ENCODE measurements at places on chromosomes 2 and 18.

- DNase-seq: no peak
These were observed 73.2 kb downstream of the LRRFIP1 start for GRCh38 chr2:237700512-237701032.

DNA sequence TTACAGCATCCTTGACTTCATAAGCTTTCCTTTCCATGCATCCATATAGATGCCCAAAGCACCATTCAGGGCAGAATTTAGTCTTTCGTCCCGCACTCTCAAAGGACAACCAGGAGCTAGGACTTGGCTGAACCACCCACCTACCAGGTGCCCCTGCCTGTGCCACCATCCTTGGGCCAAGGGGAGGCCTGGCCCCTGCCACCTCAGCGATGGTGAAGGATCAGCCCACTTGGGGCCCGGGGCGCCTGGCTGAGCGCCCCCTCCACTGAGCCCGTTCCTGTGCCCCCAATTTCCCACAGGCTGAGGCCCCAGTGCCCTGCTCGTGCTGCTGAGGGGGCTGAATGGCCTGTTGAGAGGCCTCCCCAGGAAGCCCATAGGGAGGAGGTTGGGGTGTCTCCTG is 33.3 kb upstream of the ALPP start:
- no peak for DNase-seq

GRCh38 chr18:42477267-42477666 is 522.2 kb downstream of the PIK3C3 start:
- no peak for DNase-seq

GRCh38 chr2:168566974-168567665 is 111.0 kb downstream of the CERS6 start:
- no peak for DNase-seq

GRCh38 chr2:237503201-237503600 is 16.1 kb downstream of the MLPH start:
- DNase-seq: no peak

GRCh38 chr18:46211816-46212215 is 107.6 kb downstream of the HAUS1 start:
- DNase-seq: no peak

GRCh38 chr2:157264099-157264498 is 6.6 kb downstream of the GALNT5 start:
- DNase-seq: no peak

GRCh38 chr2:101946372-101947039 is 45.3 kb upstream of the IL1R2 start:
- no peak for DNase-seq

DNA sequence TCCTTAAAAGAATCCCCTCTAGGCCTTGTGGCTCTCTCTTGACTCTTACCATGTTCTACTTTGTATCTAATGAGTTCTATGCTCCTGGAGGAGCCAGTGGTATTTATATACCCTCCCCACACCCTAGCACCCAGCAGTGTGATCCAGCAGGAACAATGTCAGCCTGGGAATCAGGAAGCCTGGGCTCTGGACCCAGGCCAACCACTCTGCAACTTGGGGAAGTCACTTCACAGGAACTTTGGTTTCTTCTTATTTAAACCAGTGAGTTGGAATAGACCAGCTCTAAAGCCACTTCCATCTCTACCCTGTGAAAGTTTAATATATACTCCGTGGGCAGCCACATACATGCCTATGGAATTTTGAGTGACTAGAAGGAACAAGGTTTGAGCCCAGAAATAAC is 11.6 kb upstream of the SPTBN1 start:
- DNase-seq: no peak

DNA sequence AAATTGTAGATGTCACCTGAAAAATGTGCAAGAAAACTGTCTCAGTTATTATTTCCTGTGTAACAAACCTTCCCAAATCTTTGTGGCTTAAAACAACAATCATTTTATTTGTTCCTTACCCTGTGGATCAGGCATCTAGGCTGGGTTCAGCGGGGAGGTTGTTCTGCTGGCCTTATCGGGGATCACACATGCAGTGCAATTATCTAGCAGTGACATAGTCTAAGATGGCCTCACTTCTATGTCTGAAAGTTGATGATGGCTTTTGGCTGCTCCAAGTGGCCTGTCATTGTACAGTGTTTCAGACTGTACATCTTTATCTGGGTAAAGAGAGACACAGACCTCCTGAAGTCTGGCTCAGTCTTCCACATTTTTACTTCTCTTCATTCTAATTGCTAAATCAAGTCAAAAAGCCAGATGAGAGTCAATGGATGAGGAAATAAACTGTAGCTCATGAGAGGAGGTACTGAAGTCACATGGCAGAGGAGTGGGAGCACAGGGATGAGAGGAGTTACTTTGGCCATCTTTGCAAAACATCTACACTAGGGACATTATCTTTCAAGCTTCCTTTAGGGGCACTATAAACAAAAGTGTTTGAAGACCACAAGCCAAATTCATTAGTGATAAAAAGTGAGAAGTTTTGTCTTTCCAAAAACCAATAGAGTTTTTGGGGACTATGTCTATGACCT is 243.1 kb upstream of the CCDC68 start:
- DNase-seq: no peak

GRCh38 chr2:144143294-144144151 is 376.4 kb downstream of the ZEB2 start:
- DNase-seq: no peak

DNA sequence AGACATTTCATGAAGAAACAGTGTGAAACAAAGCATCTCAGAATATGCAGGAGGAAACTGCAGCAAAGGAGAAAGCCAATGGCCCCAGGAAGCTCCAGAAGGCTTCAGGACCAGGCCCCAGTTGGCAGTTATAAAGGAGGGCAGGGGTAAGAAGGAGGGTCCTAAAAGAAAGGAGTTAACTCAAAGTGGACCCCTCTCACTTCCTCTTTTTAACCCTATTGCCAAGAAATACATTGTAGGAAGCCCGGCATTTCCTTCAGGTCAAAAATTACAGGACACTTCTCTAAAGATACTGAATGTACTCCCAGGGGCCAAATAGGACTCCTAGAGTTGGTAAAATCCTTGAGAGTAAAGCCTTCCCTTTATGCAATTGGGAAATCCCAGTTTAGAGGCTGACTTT is 77.1 kb upstream of the TGFA start:
- no peak for DNase-seq

DNA sequence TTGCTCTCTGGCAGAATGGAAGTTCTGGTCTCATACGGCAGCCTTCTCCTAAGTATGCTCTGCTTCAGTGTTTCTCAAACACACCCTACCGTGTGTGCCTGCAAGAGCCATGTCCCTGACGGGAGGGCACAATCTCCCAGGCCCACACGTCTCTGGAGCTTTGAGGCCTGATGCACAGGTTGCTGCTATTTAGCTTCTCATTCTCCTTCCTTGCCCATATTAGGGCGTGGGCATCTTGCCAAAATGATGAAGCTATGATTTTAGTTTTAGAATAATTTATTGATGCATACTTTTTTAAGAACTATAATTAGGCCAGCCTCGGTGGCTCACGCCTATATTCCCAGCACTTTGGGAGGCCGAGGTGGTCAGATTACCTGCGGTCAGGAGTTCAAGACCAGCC is 107.9 kb downstream of the RNF144A start:
- no peak for DNase-seq

DNA sequence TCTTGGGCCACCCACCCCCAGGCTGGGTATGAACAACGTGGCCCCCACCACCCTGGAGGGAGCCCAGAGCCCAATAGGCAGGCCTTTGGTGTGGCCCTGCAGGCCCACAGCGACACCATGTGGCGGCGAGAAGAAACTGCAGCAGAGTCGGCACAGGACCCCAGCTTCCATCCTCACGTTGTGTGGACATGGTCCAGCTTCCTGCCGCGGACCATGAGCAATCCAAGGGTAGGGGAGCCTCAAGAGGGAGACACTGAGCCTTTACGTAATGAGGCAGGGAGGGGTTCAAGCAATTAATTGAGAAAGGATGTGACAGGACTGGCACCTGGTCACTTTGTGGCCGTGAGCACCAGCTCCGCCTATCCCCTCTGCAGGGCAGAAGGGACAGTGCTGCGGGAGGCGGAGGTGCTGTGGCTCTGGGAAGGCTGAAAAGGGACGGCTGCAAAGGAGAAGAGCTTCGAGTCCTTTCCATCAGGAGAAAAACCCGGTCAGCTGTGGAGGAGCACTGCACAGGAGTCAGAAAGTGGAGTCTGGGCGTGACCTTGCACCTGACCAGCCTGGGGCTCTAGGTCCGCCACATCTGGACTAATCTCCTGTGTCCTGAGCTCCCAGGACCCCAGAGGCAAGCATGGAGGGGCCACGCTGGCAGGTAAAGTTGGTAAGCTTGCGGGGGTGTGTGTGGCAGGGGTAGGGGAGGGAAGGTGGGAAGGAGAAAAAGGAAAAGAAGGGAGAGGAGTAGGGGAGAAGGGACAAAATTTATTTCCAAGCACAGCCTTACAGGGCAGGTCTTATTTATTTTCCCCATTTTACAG is 44.9 kb downstream of the TMEM37 start:
- DNase-seq: no peak

GRCh38 chr18:47323158-47323557 is 71.7 kb upstream of the SKOR2 start:
- no peak for DNase-seq

DNA sequence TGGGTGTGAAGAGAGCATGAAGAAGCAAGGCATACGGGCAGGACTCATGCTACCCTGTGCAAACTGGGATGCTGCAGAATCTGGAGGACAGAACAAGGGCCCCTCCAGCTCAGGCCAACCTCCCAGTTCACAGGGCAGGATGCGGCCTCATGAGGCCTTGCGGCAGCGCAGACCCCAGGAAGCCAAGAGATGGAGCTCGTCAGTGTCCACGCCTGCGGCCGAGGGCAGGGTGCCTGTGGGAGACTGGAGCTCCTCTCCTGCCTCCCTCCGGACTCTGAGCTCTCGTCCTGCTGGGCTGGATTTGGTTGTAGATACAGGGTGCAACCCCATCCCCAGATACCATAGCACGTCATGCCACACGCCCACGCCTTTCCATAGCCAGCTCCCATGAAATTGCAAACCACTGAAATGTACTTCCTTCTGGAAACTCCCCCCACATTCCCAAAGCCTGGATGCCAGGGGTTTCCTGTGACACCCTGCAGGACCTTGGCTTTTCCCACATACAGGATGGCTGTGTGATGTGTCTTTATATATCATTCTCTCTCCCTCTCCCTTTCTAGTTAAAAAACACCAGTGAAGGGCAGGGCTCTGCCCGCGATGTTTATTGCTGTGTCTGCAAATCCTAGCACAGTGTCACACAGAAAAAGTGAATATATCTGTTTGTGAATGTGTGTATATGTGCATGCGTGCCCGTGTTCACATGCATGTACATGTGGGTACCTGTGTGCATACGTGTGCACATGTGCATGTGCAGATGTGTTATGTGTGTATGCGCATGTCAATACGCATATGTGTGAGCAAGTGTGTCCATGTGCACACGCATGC is 12.3 kb upstream of the SNTG2 start:
- no peak for DNase-seq

DNA sequence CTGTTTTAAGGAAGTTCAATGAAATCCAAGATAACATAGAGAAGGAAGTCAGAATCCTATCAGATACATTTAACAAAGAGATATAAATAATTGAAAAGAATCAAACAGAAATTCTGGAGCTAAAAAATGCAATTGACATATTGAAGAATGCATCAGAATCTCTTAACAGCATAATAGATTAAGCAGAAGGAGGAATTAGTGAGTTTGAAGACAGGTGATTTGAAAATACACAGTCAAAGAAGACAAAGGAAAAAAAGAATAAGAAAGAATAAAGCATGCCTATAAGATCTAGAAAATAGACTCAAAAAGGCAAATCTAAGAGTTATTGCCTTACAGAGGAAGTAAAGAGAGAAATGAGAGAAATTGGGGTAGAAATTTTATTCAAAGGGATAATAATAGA is 204.1 kb downstream of the SS18 start:
- DNase-seq: no peak

DNA sequence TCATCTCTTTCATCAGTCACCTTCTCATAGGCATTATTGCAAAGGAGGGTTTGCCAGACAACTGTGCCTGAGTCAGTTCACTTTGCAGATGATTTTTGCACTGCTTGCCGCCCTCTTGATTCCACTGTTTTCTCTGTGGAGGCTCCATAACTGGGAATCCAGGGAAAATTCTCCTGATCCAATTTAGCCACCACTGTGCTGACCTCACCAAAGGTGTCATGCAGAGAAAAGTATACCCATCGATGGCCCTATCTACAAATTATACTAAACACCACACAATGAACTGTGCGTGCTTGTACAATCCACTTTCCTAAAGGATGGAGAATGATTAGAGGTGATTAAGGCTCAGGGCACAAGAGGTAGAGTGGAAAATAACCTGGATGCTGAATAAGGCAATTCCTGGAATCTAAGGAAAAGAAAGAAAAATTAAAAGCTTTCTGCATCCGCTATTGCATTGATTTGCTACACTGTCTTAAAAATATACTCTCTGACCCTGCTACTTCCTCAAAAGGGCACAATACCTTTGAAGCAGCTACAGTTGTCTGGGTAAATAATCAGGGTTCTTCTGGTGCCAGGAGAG is 409.4 kb downstream of the RIT2 start:
- no peak for DNase-seq

DNA sequence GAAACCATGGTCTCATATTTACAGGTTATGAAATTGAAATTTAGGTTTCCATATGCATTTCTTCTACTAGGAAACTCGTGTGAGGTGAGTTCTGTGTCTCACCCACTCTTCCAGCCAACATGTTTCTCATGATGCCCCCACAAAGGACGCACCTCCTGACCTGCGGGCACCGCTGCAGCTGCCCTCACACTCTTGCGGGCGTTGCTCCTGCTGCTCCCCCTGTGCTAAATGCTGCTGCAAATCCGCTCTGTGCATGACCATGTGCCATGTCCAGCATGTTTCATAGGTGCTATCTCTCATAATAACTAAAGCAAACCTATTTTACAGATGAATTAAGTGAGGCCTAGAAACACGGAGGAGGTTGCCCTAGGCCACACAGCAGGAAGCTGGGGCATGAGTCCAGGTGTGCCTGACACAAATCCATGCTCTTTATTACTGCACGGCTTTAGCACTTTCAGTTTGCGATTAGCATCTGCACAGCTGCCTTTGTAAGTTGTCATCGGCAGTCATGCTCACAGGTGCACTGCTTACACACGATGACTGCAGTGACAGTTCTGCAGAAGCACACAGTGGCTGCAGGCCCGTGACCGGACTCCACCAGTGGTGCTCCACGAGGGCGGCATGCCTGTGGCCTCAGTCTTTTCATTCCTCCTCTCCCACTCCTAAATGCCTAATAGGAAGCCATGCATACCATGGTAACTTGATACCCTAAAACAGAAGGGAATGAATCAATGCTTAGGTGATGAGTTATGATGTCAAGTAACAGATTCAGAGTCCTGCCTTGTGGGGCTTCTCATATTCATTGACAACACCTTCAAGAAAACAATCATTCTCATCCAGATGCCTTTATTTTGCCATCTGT is 14.9 kb upstream of the GALR1 start:
- DNase-seq: no peak

All from urinary bladder (tissue), 4 donors.